ENCODE measurements at places on chromosomes 12 and 14.

- DNase-seq = no peak
Measured at GRCh38 chr12:32477714-32478113, 78.4 kb downstream of the FGD4 start.

DNA sequence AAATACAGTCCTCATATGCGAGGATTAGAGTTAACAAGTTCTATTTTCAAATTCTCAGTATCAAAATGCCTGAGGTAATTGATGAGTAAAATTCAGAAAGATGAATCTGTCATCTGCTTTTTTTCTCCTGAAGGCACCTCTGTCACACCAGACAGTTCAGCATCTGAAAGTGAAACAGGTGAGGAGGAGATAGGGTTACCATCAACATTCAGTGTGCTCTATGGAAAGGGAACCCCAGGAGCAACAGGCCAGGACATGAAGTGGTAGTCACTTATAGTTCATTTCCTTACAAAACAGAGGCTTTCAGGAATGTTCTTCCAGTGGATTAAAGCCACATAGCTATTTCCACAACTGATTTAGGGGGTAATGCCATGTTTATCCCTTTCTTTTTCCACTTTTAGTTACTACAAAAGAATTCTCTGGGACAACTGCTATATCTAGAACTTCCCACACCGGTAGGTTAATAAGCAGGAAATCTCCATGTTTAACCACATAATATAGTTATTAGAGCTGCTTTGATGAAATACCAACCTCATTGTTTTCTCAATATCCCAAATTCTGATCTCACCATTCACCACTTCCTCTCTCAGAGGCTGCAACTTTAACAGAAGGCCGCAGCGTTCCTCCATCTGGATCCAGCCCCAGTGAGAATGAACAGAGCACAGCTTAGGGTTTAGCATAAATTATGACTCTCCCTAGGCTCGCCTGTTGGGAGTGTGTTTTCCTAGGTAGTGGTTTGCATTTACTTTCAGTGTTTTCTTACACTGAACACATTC, 177.0 kb upstream of the CNTN1 start:
- peak; percentile 2 for DNase-seq

DNA sequence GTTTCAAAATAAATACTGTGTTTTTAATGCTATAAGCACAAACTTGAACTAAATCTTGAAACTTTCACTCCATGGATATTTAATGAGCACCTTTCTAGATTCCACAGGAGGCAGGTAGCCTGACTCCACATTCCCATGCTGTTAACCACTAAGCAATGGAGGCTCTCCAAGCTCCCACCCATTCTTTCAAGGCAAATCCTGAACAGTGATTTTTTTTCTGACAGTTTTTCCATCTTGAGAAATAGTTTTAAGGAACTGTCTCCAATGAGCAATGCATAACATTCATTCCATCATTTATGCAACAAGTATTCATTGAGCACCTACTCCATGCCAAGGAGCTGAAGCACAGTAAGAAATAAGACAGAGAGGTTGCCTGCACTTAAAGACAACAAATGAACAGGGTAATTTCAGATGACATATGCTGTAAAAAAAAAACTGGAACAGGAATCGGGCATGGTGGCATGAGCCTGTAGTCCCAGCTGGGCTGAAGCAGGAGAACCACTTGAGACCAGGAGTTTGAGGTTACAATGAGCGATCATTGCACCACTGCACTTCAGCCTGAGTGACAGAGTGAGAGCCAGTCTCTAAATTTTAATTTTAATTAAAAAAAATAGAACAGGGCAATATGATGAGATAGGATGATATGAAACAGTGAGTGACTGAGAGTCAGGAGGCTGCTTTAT, 102.3 kb upstream of the CPSF6 start:
- DNase-seq = no peak

GRCh38 chr14:71620401-71620800, 311.8 kb upstream of the RGS6 start:
- DNase-seq = no peak

GRCh38 chr14:33444136-33444535, 505.5 kb downstream of the NPAS3 start:
- DNase-seq = no peak

- DNase-seq = no peak
Measured at GRCh38 chr12:112870267-112870980, 36.3 kb upstream of the OAS1 start.

DNA sequence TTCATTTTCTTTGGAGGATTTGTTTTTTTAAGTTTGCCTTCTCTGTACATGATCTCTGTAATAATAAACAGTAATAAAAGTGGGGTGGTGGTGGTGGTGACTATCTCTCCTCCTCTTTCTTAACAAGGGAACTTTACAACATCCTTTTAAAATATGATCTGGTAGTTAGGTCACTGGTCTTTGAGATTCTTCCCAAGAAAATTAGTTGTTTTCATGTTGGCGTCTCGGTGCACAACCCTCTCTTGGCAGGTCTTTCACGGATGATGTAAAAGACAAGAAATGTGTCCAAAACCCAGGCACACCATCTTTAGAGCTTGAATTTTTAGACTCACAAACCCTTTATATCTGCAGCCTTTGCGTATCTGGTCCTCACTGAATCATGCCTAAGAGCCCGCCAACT, 488.5 kb upstream of the TBX3 start:
- DNase-seq = no peak

DNA sequence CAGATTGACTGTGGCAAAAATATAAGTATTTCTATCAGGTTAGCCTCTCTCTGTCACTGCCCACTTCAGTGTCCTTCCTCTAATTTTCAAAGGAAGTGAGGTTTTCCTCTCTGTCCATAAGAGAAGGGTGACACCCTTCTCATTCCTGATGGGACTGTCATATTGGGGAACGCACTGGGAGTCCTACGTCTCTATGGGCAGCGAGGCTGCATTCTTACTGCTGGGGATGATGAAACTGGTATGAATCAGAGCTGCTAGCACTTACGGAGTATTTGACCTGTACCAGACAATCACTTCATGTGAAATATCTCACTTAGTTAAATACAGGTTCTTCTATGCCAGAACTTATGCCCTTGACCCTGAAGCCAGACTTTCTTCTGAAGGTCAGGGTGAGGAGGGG, 436.3 kb downstream of the DPF3 start:
- no peak for DNase-seq

GRCh38 chr12:124700810-124701592, 133.6 kb upstream of the NCOR2 start:
- no peak for DNase-seq

DNA sequence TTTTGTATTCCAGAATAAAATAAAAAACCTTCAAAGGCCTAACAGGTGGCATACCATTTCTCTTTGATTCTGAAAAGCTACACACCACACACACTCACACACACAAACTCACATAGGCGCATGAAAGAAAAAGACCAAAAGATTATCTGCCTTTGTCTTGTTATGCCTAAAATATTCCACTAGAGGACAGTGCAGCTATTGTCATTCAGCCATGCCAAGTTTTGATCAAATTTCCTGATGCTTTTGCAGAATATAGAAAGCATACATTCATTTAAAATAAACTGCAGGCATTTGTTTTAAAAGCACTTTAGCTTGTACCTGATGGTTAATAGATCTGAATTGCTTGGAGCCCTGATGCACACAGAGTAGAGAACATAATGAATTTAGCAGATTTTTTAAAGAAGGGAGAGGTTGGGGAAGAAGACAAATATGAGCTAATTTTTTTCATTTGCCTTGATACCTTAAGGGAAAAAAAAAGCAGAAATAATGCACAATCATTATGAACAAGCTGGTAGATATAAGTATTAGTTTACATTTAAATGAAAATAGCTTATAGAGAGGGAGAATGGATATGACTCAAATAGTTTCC, 1766.9 kb upstream of the SEL1L start:
- peak; percentile 15 for DNase-seq

DNA sequence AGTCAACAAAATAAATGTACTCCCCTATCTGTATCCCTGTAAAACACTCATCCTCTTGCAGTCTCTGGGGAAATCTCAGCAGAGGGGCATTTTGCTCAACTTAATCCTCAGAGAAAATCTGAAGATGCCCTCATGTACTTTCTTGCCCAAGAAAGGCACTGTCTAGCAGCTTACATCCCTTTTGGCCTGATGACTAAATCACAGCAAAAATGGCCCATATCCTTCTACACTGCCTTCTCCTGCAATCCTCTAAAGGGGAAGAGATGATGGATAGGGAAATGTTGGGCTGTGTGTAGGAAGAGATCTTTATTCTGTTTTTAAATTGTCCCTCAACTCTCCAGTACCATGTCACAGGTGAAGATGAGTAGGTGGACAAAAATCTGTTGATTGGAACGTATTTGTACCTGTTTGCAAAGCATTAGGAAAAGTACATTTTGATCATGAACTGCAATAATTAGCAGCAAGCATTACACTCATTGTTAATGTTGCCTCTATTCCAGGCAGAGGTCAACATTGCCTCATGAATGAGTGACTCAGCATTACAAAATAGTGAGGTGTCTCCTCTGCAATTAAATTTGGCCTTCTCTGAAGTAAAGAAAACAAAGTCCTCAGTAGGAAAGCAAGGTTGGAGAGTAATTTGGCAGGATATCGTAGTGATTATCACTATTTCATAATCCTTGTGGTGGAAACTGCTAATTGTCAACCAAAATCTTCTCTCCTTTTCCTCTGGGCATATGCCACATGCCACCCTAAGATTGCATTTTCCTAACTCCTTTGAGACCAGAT, 172.4 kb upstream of the CAND1 start:
- no peak for DNase-seq

DNA sequence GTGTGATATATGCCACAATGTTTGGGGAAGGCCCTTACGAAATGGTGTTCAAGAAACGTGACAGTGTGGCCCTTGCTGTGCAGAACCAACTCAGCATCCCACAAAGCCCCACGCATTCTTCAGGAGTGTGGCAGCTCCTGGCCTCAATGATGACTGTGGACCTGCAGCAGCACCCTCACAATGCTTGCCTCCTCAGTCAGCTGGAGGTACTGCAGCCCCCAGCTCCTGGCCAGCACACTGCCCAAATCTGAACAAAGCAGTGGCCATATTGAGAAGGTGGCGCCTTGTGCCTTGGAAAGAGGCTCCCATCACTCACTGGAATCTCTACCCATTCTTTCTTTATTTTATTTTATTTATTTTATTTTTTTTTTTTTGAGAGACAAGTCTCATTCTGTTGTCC, 10.4 kb downstream of the POLE2 start:
- DNase-seq = no peak

DNA sequence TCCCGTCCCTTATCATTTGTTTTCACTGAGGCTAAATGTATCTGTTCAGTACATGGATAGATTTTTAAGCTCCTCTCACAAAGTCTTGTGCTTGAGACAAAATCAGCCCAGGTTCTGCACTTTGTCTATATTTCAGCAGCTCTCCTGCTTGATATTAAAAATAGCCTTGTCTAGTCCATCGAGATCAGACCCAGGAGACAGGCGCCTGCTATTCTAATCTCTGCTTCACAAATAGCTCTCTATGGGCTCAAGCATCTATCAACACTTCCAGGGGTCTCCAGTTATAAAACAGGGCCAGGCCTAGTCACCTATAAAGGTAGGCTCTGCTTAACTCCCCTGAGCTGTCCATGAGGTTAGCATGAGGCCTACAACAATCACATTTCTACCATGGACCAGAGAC, 62.5 kb downstream of the ZFP36L1 start:
- DNase-seq = no peak

GRCh38 chr12:115990241-115990640, 287.3 kb downstream of the MED13L start:
- no peak for DNase-seq

GRCh38 chr14:102493585-102493984, 16.0 kb downstream of the ANKRD9 start:
- DNase-seq = no peak

- no peak for DNase-seq
Measured at GRCh38 chr12:107779077-107779831, 4.8 kb downstream of the ASCL4 start.

GRCh38 chr12:24900196-24900595, 48.7 kb downstream of the BCAT1 start:
- DNase-seq = peak; percentile 28

GRCh38 chr12:4938900-4939299, 29.2 kb downstream of the KCNA1 start:
- no peak for DNase-seq

DNA sequence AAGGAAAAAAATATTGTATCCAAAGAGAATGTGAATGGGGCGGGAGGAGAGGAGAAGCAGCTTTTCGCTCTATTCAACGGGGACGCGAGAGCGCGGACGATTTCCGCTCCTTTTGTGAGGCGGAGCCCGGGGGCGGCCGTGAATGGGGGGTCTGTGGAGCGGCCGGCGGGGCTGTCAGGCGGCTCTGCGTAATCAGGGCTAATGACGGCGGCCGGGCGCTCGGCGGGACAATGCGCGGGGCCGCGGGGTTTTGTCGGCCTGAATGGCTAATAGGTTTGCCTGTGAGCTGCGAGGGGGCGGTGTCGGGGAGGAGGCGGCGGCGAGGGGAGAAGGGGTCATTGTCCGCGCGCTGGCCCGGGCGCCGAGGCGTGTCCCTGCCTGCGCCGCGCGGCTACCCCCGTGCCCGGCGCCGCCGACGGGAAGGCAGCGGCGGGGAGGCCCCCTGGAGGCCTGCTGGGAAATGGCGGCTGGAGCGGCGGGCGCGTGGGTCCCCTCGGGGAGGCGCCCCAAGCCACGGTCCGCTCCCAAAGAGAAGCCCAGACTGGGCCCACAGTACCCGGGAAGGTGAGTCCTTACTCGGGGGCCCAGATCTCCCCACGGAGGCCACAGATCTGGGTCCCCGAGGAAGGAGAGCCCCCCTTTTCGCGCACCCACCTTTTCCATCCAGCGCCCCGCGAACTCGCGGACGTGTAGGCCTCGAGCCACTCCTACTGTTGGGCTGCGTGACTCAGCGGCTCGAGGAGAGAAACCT, 6.0 kb downstream of the SIX6 start:
- DNase-seq = peak; percentile 16

DNA sequence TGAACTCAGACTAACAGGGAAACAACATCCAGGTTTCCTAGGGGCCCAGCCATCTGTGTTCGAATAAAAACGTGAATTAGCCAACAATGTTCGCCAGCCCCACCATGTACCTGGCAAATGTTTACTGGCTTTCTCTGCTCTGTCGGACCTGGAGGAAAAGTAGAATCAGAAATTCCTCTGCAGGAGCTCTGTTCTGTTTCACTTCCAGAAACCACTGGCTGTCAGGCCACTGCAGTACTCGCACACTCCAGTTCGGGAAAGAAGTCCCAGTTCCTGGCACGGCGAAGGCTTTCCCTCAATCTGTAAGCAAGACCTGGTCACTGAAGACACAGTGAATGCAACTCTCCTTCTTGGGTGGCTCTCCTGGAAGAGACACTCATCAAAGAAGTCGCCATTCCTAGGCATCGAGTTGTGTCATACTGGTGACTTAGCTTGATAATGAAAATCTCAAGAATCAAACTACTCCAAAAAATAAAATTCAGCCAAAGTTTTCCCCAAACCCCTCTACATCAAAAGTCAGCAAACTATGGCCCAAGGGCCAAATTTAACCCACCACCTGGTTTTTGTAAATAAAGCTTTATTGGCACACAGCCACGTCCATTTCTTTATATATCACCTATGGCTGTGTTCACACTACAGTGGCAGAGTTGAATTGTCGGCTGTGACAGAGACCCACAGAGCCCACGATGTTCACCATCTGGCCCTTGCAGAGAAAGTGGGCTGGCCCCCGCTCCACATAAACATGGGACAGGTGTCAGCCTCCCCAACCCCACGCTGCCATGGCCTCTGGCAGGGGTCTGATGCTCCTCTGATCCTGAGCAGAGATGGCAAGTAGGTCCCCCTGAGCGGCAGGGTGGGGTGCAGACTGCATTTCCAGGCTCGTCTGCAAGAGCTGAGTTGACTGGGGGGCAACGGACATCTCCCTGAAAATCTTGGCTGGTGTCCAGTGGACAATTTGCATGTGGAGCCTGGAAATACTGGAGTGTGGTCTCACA, 189.2 kb upstream of the DIO3 start:
- no peak for DNase-seq
